Activated gamma-delta T cell treated with anti-CD3 and anti-CD28 coated beads, Interleukin-2, amount 50 U/mL, for 16 hours (primary cell): ENCODE measurements at places on chromosomes 11 and 22.

GRCh38 chr11:118497831-118498230 lies 29.4 kb upstream of the TTC36 start:
- no peak for DNase-seq

- no peak for DNase-seq
Measured at GRCh38 chr11:46162700-46163099, 41.4 kb upstream of the PHF21A start.

- no peak for DNase-seq
Measured at GRCh38 chr22:25403811-25404471, 160.5 kb upstream of the GRK3 start.

DNA sequence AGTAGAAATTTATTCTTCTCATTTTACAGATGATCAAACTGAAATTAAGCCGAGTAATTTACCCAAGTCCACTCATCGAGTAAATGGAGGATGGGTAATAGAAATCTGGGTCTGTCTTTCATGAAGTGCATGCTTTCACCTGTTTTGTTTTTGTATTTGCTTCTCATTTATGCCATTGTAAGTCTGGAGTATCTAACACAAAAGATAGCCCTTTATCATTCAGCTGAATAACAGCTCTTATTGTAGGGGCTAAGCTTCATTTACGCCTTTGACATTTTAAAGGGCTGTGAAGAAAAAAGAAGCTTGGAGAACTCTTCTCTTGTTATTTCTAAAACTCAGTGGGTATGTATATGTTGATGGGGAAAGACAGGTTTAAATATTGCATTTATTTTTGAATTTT lies 1196.2 kb upstream of the TENM4 start:
- no peak for DNase-seq

GRCh38 chr22:20389288-20389687 lies 4.7 kb upstream of the ZNF74 start:
- DNase-seq, result no peak

DNA sequence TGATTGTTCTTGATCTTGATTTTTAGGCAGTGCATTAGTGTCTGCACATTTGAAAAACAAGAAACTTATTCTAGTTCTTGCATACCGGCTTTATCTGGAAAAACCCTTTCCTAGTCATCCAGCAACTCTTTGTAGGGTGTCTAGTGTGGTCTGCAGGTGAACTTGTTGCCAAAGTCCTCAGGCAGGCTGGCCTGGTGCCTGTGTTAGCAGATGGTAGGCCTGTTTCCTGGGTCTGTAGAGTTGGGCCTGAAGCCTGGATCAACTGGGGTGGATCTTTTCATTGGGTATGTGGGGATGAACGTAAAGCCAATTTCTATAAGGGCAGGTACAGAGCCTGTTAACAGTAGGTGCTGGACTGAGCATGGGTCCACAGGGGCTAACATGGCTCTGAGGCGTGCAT lies 5.6 kb upstream of the GLYATL1 start:
- no peak for DNase-seq
